ENCODE measurements at places on chromosomes 1 and 21. TPM values are rescaled to one million over a fixed set of nuclear protein-coding genes. Genes with fewer than 3 reads are reported as not detected.

Gene BRDT
- not detected for total RNA-seq

Gene DRAXIN
- 0.25 TPM for total RNA-seq

Gene RASSF5
- 1.6 TPM for total RNA-seq

Gene CD48
- total RNA-seq = 0.05 TPM

Gene PPIAL4G
- total RNA-seq = not detected

Gene GPR37L1
- not detected for total RNA-seq

Gene OR2M3
- total RNA-seq = not detected

Gene LCE6A
- not detected for total RNA-seq

Gene TNFRSF4
- not detected for total RNA-seq

Gene AKR1A1
- 71.2 TPM for total RNA-seq

Gene ANKRD35
- 0.12 TPM for total RNA-seq

Gene CASQ1
- total RNA-seq = not detected

Measured in M059J (cell line).